Stimulated activated CD8-positive, alpha-beta memory T cell treated with anti-CD3 and anti-CD28 coated beads, Interleukin-15, amount 100 ng/mL, for 48 hours (primary cell): ENCODE measurements at places on chromosomes 13 and 19.

GRCh38 chr13:75250526-75251178 is 231.3 kb downstream of the TBC1D4 start:
- no peak for DNase-seq

GRCh38 chr19:6214881-6215541 is 64.8 kb downstream of the MLLT1 start:
- no peak for DNase-seq

- no peak for DNase-seq
These were observed 36.5 kb downstream of the WDR87 start for GRCh38 chr19:37869766-37870340.

DNA sequence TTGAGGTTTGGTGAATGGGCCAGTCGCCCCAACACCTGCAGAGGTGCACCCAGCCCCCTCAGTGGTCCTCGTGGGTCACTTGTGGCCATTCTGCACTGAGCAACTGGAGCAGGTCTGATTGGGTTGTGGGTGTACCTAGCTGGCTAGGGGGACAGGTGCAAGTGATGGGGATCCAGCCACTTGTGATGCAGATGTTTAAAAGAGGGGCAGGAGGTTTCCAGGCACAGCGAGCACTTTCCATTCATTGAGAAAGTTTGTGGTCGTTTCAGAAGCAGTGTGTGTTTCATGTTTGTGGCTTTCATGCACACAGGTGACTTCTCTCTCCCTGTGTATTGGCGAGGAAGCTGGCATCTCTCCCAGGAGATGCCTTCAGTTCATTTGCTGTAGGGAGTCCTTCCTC is 34.7 kb downstream of the TSSK6 start:
- no peak for DNase-seq

- no peak for DNase-seq
These were observed 202.1 kb upstream of the GPR12 start for GRCh38 chr13:26962671-26963070.

DNA sequence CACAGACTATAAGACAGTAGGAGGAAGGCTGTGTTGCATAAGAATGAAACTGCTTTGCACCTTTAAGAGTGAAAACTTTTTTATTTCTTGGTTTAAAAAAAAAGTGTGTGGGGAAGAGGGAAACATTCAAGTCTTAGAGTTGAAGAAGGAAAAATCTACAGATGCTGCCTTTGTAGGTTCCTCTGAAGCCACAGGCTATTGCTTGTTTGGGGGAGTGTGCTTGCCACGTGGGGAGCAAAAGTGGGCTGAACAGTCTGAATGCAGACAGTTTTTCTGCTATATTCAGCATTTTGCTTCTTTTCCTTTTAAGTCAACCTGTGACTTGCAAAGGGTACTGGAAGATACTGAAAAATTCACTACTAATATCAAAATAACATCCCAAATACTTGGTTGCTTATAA is 36.9 kb downstream of the EFNB2 start:
- DNase-seq, result no peak

DNA sequence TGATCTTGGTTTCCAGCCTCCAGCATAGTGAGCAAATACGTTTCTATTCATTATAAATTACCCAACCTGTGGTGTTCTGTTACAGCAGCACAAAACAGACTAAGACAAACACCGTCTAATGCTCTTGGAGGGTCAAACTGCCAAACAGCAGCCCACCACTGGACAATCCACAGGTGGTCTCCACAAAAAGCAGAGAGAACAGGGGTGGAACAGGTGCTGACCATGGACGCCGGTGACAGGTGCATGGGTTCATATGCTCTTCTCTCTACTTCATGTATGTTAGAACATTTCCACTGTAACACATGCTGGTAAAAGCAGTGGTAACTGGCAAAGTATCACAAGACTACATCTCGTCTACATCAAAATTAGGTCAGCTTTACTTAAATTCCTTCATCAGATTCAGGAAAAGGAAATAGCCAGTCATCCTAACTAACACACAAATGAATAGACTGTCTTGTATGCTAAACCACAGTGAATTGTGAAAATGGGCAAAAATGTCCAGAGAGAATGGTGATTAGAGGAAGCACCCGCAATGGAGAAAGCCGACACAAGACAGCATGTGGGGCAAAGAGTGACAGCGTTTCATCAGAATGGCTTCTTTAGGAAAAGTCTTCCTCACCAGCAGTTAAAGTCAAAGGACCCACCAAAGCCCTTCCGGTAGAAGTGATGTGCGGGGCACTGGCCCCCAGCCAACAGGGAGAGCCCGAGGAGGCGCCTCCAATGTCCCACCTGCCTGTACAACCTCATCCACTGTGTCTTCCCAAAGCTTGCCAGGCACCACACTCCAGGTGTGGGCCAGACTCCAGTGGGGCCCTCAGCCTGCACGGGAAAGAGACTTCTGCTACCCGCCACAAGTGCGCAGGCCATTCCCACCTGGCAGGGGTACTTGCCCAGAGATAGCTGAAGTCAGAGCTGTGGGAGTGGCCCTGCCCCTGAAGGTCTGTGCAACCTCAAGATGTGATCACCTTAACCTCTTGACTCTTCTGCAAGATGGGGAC is 6.5 kb downstream of the CARS2 start:
- no peak for DNase-seq

DNA sequence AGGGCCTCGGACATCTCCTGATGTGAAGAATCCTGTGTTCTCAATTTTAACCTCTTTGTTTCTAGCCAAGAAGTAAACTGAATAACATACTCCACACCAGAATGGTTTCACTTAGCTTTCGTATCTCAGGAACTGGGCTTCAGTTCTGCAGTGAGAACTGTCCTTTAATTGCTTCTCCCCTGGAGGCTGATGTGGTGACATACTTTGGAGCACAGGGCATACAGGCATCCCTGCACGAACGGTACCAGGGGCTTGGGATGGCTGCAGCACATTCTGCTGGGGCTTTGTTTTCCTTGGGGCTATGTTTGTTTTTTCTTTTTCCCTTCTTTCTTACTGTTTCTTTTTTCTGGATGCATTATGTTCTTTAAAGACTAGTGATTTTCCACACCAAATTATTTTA is 230.5 kb downstream of the TM9SF2 start:
- DNase-seq, result no peak

DNA sequence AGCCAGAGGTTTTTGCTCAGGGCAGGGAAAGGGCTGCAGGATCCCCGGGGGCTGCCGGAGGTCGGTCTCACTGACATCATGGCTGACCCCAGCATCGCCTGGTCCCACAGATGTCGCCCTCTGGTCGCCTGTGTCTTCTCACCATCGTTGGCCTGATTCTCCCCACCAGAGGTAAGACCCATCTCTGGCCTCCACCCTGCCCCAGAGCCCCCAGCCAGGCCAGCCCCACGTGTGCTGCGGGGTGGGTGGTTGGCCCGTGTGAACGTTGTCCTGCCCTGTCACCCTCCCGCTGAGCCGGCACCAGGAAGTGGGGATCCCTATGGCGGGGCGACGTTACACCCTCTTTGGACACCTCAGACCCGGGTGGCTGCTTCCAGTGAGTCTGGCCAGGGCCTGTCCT is 906 bp downstream of the FXYD5 start:
- no peak for DNase-seq

- DNase-seq, result no peak
These were observed 49.0 kb upstream of the OXGR1 start for GRCh38 chr13:97043302-97043701.

DNA sequence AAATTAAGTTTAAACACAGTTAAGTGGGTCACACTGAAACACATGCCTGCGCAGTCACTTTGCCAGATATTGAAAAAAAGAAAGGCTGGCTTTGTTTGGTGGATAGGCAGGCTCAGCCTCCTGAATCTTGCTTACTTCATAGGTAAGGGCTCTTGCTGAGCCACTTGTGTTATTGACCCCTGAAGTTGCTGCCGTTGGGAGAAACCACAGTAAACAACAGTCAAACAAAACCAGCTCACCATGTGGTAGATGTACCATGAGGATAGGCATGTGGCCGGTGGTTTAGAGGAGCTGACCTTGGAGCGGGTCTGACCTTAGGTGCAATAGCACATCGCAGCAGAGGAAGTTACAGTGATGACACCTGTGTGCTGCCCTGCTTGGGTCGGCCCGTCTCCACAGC is 52.2 kb downstream of the SPATA13 start:
- no peak for DNase-seq

DNA sequence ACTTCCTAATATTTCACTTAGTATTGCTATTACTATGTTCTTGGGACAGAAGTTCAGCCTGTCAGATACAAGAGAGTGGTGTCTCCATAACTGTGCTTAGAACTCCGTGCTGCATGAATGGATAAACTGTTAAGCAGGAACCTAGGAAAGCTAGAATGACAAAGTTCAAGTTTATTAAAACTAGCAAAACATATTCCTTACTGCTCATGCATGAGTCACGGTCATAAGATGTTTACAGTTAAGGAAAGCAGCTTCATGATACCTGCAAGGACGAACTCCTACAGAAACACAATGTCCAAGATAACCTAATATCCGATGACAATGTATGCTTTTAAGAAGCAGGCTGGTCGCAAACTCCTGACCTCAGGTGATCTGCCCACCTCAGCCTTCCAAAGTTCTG is 6.0 kb upstream of the ZNF765 start:
- DNase-seq, result no peak

DNA sequence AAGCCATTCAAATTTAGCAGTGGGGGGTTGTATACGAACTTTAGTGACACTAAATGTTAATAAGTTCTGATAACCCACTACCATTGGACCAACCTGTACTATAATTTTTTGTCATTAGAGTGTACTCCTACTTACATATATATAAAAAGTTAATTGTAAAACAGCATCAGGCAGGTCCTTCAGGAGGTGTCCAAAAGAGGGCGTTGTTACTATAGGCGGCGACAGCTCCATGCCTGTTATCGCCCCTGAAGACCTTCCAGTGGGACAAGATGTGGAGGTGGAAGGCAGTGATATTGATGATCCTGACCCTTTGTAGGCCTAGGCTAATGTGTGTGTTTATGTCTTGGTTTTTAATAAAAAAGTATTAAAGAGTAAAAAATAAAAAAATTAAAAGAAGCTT is 27.5 kb downstream of the SPRYD7 start:
- no peak for DNase-seq

- no peak for DNase-seq
These were observed 209.7 kb downstream of the SPRY2 start for GRCh38 chr13:80131204-80131603.

DNA sequence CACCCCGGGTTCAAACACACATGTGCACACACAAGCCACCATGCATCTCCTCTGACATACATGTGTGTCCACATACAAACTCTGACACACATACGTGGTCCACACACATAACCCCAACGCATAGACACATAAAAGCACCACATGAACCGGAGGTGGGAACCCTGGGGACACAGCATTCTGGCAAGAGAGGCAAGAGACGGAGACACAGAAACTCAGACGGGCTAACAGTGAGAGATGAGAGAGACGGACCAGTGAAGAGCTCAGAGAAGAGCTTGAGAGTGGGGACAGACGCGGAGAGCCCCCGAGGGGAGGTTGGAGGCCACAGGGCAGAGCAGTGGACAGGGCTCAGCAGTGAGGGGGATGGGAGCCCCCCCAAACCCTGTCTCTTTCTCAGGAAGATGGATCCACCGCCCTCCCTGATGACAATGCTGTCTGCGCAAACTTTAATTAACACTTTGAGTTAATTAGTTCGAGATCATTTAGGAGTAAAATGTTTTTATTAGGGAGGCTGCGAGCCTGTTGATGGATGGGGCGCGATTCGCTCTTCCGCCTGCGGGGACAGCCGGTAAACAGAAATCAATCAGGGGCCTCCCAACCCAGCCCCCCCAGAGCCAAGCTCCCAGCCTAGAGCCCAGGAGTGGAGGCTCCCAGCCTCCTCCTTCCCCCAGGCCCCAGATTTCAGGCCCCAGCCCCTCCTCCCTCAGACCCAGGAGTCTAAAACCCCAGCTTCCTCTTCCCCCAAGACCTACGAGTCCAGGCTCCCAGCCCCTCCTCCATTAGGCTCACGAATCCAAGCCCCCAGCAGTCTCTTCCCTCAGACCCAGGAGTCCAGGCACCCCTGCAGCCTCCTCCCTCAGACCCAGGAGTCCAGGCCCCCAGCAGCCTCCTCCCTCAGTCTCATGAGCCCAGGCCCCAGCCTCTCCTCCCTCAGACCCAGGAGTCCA is 9.5 kb upstream of the ERFL start:
- no peak for DNase-seq

DNA sequence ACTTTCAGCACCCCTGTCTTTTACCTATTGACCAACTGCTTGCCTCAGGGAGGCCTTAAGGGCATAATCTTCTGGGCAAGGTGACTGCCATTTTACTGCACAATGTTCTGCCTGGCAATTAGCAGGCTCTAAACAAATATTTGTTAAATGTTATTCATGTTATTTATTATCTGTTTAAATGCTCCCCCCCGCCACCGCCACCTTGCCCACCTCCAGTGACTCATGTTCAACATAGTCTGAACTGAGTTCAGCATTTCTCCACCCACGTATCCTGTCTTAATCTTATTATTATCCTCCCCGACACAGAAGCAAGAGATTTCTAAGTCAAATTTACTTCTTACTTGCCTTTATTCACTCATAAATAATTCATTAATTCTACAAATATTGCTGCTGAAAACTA is 144.8 kb downstream of the LIG4 start:
- DNase-seq, result no peak

DNA sequence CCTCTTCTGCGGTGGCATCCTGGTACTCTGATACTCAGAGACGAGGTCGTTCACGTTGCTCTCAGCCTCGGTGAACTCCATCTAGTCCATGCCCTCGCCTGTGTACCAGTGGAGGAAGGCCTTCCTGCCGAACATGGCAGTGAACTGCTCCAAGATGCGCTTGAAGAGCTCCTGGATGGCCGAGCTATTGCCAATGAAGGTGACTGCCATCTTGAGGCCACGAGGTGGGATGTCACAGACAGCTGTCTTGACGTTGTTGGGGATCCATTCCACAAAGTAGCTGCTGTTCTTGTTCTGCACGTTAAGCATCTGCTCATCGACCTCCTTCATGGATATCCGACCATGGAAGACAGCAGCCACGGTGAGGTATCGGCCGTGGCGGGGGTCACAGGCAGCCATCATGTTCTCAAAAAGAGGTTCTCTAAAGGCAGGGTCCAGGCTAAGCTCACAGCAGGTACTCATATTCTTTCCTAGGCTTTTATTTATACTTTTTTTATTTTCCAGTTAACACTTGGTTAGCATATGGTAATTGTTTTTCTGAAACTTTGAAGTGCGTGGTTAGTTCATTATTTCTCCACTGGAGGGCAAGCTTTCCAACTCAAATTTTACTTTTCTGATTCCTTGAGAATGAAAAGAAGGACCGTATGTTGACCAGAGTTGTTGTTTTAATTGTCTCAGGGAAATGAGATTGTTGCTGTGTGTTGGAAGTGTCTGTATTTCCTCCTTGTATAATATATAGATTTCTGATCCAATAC is 72.4 kb upstream of the RGCC start:
- DNase-seq, result no peak

GRCh38 chr13:86193281-86193680 is 394.1 kb upstream of the SLITRK6 start:
- DNase-seq, result no peak

DNA sequence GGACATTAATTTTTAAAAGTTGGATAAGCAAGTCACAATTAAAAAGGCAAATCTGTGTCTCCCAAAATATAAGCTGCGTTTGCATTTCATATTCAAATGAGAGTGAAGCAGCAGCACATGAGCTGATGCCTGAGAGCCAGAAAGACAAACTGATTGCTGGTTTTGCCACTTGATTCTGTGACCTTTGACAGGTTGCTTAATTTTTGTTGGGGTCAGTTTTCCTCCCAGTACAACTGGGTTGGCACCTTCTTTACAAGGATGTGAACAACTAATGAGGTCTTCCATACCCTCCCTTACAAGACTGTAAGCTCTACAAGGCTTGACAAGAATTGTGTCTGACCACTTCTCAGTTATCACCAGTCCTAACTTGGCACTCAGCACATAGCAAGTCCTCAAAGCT is 8.1 kb upstream of the KLF12 start:
- DNase-seq, result no peak
